ENCODE measurements at places on chromosomes 3 and 15.

DNA sequence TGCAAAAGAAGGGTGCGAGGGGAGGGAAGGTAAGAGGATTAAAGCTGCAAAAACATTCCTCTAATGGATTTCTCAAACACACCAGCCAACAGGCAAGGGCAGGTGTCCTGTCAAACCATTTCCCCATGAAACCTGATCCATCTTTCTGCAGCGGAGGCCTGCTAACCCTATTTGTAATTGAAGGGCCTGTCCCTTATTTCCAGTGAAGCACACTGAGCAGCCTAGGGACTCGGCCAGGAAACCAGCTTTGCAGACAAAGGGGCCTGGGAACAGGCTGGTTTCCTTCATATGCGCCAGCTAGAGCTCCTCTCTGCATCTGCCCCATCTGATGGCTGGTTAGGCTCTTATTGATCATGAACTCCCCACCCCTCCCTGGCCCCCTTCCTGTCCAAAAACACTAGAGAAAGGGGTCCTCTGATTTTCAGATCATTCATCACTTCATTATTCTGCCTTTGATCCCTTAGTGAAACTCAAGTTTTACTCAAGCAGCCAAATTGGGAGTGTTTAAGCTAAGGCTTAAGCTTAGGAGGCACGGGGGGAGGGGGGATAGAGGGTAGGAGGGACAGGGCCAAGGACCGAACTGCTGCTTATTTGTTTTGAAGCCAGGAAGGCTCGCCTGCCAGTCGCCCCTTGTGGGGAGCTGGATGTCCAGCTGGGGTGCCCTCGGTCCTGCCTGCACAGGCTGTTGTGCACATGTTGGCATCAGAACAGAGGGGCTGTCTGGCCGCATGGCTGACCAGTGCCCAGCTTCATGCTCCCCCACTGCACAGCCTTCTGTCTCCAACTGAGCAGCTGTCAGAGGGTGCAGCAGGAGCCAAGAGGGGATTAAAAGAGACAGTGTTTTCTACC, 53.1 kb downstream of the BOC start:
- no peak for DNase-seq

- peak; percentile 39 for DNase-seq
Measured at GRCh38 chr3:13822042-13822441, 57.8 kb downstream of the WNT7A start.

- DNase-seq: peak; percentile 80
Measured at GRCh38 chr3:188673646-188674186, 498.1 kb upstream of the TPRG1 start.

DNA sequence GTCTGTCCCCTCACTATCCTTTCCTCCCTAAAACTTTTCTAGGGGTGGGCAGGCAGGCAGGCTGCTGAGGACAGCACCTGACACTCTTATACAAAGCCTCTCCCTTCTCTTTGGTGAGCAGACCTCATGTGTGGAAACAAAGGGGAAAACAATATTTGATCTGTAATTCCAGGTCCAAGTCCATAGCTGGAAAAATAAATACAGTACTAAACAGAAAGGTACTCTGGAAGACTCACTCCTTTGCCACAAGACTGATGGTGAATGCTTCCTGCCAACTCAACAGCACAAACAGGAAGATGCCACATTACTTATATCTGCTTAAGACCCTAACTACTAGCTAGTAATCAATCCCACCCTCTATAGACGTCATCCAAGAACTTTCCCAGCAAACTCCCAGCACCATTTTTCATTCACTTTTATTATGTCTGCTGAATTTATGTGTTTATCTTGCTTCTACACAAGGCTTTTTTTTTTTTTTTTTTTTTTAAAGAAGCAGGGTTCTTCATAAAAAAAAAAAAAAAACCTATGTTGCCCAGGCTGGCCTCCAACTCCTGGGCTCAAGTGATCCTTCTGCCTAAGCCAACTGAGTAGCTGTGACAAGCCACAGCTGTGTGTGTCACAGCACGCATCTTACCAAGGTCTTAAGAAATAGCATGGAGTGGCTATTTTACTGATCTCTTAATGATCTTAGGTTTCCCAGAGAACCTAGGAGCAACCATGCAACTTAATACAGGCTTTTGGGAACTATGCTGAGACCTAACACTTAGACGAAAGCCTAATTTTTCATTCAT, 44.2 kb upstream of the CSPG5 start:
- DNase-seq: no peak

GRCh38 chr3:142318331-142318730, 92.9 kb upstream of the GK5 start:
- peak; percentile 19 for DNase-seq

DNA sequence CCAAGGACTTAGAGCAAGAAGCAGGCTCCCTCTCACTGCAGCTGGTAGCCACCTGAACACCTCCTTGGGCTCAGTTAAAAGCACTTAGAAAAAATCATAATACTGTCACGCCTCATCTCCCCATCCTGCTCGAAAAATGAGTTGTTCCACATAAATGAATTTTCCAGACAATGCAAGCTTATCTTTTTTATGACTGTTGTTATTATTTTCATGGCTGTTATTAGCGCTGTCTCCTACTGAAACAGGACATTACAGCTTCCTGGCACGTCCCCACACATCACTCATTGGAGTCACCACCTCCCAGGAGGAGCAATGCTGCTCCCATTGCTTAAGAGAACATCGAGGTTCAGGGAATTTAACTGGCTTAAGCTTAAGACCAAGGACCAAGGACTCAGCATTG, 26.5 kb downstream of the CCDC33 start:
- DNase-seq: no peak

GRCh38 chr3:72426618-72427397, 421.4 kb downstream of the SHQ1 start:
- DNase-seq: no peak

DNA sequence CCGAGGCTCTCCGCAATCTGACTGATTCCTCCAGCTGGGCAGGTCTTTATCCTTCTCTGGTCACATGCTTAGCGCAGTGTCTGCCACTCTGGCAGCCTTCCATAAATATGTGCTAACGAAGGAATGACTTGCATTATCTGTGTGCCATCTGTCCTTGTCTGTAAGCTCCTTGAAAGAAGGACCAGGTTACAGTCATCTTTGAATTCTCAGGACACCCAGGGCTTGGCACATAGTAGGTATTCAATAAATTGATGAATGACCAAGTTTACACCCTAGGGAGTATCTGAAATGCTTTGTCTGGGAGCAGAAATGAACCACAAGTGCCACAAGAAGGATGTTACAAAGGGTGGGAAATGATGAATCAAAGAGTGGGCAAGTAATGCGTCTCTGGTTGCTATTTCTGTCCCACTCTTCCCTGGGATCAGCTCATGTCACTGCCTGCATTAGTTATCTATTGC, 16.5 kb upstream of the FAM3D start:
- DNase-seq: no peak

- no peak for DNase-seq
Measured at GRCh38 chr15:80780416-80781221, 1.4 kb downstream of the CEMIP start.

DNA sequence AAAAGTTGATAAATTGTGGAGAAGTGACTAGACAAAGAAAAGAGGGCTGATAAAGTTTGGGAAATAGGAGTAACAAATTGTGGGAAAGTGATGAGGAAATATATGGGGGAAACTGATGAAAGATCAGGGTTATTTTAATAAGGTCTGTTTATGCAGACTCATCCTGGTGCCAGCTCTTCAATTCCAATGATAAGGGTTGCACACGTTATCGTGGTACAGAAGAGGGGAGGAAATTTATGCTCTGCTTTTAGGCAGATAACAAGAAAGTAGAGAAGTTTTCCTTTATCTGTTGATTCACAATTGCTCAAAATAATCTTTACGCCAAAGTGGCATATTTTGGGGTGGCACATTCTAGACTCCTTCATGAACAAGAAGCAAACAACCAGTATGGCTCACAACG, 32.1 kb upstream of the LIPC start:
- DNase-seq: no peak

GRCh38 chr15:68790242-68790575, 30.5 kb downstream of the ANP32A start:
- no peak for DNase-seq

Measured in HFFc6 (cell line).